ENCODE measurements at places on chromosomes 3 and 15.

DNA sequence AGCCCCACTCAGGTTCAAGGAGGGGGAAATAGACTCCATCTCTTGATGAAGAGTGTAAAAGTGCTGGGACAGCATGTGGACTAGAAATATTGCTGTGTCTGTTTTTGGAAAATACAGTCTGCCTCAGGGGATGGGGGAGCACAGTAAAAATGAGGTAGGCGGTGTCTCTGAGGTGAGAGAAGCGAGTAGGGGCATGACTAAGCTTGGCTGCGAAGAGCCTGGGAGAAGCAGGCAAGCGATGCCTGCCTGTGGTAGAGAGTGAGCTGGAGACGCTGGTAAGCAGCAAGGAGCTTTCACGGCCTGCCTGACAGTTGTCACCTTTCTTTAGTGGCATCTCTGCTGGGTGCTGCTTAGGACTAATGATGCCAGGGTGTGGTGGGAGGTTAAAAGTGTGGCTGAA, 49.0 kb upstream of the DCLK3 start:
- DNase-seq, result no peak

DNA sequence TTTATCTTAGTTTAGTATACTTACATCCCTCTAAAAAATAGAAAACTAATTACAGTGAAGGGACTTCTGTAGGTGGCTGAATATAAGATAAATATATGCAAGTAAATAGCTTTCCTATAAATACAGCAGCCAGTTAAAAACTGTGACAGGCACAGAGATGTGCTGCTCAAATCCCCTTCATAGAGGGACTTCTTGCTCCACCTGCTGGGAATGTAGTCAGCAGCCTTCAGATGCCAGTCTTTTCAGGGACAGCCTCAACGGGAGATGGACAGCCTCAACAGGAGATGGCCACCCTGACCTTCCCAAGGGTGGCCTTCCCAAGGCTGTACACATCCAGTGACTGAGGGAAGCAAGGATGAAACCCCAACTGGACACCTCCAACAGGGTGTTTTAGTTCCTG, 15.7 kb upstream of the PRR23E start:
- no peak for DNase-seq

GRCh38 chr3:190320594-190321362, 1.5 kb downstream of the CLDN1 start:
- DNase-seq, result no peak

DNA sequence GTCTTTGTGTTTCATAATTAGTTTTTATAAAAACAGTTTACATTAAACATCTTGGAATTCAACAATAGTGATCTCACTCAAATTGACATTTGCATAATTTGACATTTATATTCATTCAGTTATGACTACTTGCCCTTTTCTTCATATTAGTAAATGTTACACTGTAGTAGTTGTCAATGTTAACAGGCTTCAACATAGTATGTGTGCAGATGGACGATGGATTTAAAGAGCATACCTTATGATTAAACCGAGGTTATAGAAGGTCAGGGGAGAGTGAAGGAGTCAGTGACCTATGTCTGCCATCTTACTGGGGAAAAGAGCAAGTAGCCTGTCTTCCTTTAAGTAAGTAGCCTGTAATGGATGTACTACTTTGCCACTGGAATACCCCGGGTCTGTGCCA, 8.5 kb upstream of the CCNB2 start:
- no peak for DNase-seq

- DNase-seq, result no peak
Measured at GRCh38 chr3:69750549-69750948, 11.3 kb downstream of the MITF start.

- DNase-seq, result no peak
Measured at GRCh38 chr3:127307916-127308315, 20.1 kb upstream of the PRR20G start.

GRCh38 chr15:76147906-76148570, 88.3 kb downstream of the TMEM266 start:
- DNase-seq, result no peak

DNA sequence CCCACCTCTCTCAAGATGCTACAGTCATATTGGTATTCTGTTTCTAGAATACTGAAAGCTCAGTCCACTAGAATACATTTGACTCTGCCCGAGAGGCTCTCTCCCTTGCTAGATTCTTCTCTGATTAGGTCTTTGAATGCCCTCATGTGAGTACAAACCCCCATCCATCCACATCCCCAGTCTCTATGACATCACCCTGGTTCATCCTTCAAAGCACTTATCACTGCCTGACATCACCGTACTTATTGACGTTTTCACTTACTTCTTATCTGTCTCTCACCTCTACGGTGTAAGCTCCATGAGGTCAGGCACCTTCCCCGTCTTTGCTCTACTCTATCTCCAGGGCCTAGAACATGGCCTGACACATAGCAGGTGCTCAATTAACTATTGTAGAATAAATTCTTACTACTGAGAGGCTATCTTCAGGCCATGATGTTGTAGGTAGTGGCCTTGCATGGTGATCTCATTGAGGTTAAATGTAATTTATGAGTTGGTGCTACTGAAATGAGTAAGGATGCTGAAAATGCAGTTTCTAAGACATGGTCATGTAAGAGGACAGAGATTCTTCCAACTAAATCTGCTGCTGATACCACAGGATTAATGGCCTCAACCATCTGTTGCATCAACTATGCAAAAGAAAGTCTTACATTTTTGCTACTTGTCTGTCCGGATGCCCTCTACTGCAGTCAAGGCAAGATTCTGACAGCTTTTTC, 26.8 kb downstream of the EOGT start:
- DNase-seq, result no peak

DNA sequence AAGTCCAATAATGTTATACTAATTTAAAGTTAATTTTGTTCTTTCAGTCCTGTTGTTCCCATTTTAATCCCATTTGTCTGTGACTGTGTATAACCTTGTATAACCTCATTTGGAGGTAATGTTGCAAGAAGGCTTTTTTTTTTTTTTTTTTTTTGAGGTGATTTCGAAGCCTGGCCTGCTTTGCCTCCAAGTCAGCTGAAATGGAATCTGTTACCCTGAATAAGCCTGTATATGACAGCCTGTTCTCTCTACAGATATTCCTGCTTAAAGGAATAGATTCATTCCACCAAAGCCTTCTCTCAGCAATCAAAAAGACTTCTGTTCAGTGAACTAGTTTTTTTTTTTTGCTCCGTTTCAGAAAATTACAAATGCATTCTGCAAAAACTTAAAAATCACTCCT, 271.8 kb upstream of the UBE2E1 start:
- DNase-seq, result no peak

Data from vagina (tissue), 2 donors.